Body of pancreas (tissue), 4 donors: ENCODE measurements at places on chromosomes 2 and 18. TPM values are rescaled to one million over a fixed set of nuclear protein-coding genes. Genes with fewer than 3 reads are reported as not detected.

GRCh38 chr2:74458938-74459363 lies 713 bp downstream of the WBP1 start:
- DNase-seq, result no peak

DNA sequence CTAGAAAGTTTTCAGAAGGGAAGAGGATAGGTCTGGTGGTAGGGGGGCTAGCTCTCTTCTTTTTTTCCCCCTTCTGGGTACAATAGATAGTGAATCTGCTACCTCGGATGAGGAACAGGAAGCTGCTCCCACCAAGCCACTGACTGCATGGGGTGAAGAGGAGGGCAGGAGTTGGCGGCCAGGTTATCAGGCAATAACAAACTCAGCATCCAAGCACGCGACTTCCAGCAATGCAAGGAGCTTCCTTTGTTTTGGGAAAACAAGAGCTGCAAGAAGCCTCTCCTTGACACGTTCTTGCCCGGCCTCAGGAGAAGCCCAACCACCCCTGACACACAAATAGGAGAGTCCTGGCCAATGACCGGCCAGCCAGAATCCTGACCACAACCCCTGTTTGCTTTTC lies 32.2 kb downstream of the NHEJ1 start:
- no peak for DNase-seq

GRCh38 chr2:189150033-189150432 lies 29.5 kb downstream of the COL5A2 start:
- DNase-seq, result no peak

DNA sequence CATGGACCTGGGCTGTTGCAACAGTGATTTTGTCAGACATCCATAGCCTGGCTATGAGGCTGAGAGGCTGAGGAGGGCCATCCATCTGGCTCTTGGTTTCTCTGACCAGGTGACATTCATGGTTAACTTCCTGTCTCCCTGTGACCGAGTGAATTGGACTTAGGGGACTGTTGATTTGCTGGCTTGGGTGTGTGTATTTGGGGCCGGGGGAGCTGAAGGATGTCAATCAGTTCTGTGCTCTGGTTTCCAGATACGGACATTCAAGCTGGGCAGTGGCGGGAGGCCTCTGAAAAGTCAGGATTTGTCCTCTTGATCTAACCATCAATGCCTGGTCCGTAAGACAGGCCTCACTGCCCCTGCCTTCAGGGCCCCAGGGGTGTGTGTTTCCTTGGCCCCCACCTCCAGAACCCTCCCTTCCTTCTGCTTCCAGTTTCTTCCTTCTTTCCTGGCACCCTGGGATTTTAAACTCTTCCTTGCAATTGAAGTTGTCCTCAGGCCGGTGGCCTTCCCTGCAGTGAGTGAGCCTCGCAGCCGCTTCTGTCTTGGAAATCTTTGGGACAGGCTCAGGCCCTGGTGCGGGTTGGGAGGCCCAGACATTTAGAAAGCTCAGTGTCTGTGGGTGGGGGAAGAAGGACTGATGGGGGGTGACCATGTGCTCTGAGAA lies 54.7 kb upstream of the HAAO start:
- no peak for DNase-seq

- no peak for DNase-seq
Measured at GRCh38 chr2:16763493-16763899, 97.9 kb upstream of the CYRIA start.

- no peak for DNase-seq
Measured at GRCh38 chr2:52077159-52077558, 1045.2 kb upstream of the NRXN1 start.

GRCh38 chr2:219071131-219071816 lies 10.6 kb upstream of the IHH start:
- DNase-seq, result no peak

DNA sequence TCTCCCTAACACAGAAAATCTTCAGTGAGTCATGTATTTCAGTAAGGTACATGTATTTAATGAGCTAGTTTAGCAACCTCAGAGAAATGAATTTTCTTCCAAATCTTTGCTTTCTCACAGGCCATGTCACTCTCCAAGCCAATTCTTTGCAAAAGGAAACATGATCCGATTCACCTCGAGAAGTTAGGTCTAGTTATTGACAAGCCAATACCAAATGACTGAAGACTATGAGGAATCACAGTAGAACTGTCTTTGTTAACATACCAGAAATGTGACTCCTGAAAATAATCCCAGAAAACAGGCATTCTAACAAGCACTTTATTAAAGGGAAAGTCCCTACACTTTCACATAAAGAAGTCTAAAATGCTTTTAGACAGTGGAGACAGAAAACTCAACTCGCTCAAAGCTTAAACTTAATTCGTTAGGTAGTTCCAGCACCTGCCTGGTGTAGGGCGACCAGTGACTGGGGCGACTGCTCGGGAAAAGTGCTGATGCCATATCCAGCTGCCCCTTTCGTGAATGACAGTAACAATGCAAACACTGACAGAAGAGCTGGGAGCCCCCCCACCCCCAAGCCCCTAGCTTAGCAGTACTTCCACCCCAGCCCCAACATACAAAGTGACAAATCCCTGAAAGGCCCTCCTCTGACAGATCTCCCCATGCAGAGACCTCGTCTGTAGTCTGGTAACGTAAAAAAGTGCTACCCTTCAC lies 1.8 kb downstream of the MEMO1 start:
- DNase-seq, result peak; percentile 39

GRCh38 chr2:15780912-15781574 lies 159.3 kb upstream of the MYCN start:
- no peak for DNase-seq

DNA sequence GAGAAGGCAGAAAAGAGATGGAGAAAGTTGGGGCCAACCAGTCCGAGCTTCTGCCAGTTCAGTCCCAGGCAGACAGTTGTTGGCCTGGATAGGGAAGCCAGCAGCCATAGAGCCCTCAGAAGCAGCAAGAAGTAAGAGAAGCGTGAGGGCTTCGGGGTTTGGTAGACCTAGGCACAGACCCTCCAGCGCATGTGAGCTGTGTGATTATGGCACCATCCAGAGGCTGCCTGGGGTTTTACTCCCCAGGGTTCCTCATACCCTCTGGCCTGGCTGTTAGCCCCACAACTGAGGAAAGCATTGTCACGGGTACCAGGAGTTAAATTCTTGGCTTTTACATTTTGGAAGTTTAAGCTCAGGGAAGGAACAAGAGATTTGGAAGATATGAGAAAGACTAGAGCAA lies 93.7 kb upstream of the RAB6C start:
- DNase-seq, result no peak

- DNase-seq, result no peak
Measured at GRCh38 chr2:236102971-236103370, 65.2 kb downstream of the GBX2 start.

DNA sequence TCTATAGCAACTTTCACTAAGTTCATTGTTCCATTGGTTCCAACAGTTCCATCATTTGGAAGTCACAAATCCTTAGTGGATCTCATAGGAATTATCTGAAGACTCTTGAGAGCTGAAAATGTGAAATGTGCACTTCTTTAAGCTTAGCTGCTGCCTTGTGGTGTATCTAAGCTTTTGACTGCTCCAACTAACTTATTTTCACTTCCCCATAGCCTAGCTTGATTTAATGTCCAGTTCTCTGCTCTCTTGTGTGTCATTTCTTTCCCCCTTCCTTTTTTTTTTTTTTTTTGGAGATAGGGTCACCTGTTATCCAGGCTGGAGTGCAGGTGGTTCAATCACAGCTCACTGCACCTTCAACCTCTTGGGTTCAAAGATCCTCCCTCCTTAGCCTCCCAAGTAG lies 34.9 kb upstream of the CD302 start:
- DNase-seq, result no peak

The GEN1 gene
- 7.6 TPM for total RNA-seq

The GCKR gene
- not detected for total RNA-seq

The LIMS2 gene
- total RNA-seq, result 21.4 TPM

The EFHD1 gene
- total RNA-seq, result 4.4 TPM

The UCN gene
- total RNA-seq, result 2.9 TPM

The GAL3ST2 gene
- not detected for total RNA-seq

The IL1B gene
- total RNA-seq, result 2.6 TPM

The CNDP1 gene
- total RNA-seq, result not detected
